ENCODE measurements at places on chromosomes 5 and 9.

GRCh38 chr5:152125661-152126205, 201.1 kb upstream of the GLRA1 start:
- DNase-seq: no peak

GRCh38 chr9:112086627-112087026, 88.5 kb downstream of the SUSD1 start:
- peak; percentile 61 for DNase-seq

GRCh38 chr5:93072831-93073459, 508.1 kb downstream of the NR2F1-AS1 start:
- DNase-seq: peak; percentile 58

- no peak for DNase-seq
Observed at GRCh38 chr9:106620866-106621265, 242.1 kb upstream of the ZNF462 start.

- no peak for DNase-seq
Observed at GRCh38 chr5:176627582-176627981, 2.8 kb downstream of the SNCB start.

DNA sequence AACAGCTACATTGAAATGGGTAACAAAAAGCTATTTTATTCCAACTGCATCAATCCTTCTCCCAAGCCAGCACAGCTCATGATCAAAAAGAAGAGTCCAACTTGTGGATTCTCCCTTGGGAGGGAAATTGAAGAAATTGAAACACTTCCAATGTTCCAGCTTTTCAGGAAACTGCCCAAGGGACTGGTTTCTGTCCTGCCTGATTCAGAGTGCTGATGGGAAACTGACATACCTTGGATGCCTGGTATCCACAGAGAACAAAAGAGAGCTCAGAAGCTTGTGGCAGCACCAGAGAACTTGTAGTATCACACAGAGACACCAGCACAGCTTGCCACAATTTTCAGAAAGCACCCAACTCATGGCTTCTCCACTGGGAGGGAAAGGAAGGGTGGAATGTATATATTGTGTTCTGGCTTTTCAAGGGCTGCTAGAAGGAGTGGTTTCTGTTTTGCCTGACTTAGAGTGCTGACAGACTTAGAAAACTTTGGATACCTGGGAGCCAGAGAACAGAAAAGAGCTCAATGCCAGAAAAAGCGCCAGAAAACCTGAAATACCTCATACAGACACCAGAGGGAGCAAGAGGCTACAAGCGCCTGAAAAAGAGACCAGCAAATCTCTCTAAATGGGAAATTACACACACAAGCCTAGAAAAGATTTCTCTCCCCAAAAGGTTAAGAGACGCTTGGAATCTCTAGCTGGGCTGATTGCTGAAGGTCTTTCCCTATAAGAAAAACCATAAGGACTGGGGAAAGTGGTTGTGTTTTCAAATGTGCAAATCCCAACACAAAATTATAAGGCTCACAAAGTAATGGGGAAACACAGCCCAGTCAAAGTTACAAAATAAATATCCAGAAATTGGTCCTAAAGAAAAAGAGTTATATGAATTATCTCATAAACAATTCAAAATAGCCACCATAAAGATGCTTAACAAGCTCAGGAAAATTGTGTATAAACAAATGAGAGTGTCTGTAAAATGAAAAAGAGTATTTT, 178.8 kb downstream of the SPOCK1 start:
- peak; percentile 87 for DNase-seq

GRCh38 chr5:90528601-90529193, 687 bp downstream of the LYSMD3 start:
- peak; percentile 32 for DNase-seq

DNA sequence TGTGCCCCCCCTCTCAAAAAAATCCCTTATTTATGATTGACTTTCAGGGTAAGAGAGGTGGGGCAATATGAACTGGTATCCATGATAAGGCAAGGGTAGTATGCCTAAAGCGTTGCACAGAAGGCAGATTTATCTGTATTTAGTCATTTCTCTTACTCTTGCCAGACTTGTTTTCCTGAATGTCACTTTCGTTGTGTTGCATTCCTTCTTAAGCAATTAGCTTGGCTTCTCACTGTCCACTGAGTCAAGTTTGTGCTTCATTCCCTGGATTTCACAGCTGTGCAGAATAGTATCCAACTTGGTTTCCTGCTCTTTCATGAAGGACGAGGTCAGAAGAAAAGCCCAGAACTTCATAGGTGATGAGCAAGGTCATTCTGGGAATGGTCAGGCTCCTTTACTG, 301.5 kb upstream of the ACTBL2 start:
- DNase-seq: no peak

DNA sequence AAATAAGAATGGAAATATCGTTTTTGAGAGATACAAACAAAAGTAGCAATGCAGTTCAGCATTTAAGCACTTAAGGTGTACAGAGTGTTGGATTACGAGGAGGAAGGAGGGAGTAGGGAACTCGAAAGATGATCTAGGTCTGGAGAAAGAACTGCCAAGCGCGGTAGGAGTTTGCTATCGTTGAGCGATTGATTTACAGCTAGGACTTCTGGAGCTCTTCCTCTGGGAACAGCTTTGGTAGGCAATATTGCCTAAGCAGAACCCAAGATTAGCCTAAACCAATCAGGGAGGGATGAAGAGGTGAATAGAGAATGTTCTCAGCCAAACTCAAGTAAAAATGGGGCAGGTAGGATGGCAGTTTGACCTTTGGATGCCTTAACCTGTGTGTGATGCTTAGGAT, 965 bp downstream of the CLTA start:
- DNase-seq: peak; percentile 15

DNA sequence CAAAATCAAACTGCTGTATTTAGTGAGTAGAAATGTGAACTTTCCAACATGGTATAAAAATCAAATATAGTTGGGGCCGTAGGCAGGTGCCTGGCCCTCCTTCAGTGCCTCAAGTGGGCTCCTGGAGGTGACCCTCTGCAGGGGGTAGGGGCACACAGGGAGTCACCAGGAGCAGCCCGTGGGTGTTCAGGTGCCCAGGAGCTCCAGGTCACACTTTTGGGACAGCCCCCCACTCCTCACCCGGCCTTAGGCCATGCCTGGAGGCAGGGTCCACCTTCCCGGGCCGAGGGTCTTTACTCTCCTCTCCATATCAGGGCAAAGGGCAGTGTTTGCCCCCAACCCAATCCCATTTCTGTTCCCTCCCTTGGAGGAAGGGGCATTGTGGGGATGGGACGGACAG, 108.0 kb upstream of the MTAP start:
- DNase-seq: no peak

GRCh38 chr5:69485471-69485870, 7.1 kb upstream of the OCLN start:
- DNase-seq: no peak

DNA sequence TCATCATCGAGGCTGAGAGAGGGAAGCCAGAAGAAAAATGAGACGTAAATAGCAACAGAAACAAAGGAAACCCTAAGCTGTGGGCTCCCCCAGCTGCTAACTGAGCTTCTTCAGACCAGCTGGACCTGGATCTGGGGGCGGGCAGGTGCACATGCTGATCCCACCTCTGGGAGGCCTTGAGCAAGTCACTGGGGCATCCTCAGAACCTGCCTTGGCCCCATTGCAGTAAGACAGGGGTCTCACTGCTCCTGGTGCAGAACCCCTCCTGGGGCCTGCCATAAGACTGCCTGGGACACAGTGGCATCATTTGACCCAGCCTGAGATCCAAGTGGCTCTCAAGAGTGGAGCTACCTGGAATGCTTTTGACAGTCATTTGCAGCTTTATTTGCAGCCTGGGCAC, 77.4 kb downstream of the PHF2 start:
- no peak for DNase-seq

DNA sequence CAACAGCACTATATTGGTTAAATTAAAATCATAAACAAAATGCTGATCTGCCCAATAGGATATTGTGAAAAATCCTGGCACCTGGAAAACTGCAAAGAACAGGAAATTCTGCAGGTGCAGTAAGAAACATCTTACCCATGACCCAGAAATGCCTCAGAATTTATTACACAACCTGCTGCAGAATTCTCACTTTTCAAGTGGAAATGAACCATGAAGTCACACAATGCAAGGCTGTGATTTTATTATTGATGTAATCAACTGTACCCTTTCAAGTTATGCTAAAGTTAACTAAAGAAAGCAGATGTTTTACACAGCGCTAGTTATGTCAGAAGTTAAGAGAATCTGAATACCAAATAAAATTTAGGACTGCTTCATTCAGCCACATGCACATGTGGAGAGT, 6.0 kb downstream of the STRBP start:
- no peak for DNase-seq

- DNase-seq: no peak
Observed at GRCh38 chr5:146697211-146697610, 181.2 kb upstream of the GPR151 start.

GRCh38 chr9:137452006-137452760, 7.0 kb downstream of the NSMF start:
- DNase-seq: no peak

GRCh38 chr5:172561151-172561550, 79.9 kb upstream of the NEURL1B start:
- peak; percentile 16 for DNase-seq

- DNase-seq: peak; percentile 49
Observed at GRCh38 chr5:54883374-54884194, 101.8 kb downstream of the ESM1 start.

- no peak for DNase-seq
Observed at GRCh38 chr5:71829206-71829605, 110.1 kb downstream of the CARTPT start.

DNA sequence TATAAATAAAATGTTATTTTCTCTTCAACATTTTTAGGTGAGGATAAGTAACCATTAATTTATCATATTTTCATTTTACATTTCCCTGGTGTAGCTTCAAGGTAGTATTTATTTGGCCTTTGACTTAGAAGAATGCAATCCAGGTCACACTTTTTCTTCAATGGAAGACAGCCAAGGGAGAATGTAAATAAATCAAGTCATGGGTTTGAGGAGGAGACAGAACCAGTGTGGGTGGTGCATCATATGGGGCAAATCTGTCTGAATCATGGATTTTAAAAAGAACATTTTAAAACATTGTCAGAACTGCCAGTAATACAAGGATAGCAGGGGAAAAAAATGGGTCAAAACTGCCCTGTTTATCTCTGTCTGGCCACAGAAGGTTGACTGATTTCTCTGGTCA, 229.5 kb downstream of the FAM114A2 start:
- DNase-seq: no peak

DNA sequence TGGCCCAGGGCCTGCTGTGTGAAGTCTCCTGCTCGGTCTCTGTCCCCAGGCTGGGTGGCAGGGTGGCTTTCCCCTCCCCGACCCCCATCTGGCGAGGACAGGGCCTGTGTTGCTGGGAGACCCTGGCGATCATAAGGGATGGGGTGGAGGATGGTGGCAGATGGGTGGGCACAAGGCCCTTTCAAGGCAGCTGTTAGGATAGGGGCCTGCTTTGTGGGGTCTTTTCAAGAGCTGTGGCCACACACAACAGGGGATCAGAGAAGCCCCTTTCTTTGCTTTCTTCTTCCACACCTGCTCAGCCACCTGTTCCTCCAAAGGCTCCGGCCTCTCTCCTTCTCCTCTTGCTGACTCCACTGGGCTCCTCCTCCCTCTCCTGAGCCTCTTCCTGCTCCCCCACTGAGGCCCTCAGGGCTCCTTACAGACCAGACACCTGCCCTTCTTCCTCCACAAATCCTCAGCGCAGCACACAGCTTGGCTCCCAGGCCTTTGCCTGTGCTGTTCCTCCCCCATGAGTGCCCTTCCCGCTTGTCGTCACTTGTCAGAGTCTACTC, 15.0 kb upstream of the NEURL1B start:
- no peak for DNase-seq

DNA sequence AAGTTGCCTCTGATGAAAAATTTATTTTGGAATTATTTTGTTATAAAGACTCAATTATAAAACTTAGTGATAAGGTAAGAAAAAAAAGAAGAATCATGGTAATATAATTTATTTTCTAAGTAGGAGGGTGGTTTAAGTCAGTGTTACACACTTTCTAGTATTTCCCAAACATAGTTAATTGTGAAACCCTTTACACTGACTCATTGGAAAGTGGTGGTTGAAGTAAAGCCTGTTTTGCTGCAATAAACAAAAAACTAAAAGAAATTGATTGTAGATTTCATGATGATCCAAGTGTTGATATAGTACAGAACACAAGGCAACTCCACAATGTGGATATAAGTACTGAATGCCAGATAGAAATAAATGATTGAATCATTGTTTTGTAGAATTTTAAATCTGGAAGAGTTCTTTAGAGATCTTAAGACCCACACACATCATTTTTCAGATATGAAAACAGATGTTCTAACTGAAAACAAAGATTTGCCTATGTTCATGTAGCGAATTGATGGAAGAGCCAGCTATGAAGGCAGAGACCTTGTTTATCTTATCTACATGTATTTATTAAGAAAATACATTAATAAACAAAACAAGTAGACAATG, 539.8 kb downstream of the PRELID2 start:
- DNase-seq: no peak

DNA sequence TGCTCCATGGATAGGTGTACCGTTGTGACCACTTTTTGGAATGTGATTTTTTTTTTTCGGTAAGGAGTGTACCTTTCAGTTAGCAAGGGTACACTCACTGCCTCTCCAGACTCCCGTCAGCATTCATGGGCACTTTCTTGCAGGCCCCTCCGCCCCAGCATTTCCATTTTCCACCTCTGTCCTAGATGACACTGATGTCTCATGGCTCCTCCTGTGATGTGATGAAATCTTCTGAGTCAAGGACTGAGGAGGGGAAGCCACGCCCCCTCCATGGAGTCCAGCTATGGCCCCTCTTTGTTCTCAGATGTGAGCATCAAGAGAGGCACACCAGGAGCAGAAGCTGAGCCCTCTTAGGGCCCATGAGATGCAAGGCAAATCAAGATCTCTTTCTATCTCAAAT, 61.8 kb downstream of the CTSL start:
- no peak for DNase-seq

- DNase-seq: no peak
Observed at GRCh38 chr5:124773315-124774311, 27.2 kb upstream of the ZNF608 start.

- DNase-seq: no peak
Observed at GRCh38 chr5:56490971-56491468, 257.9 kb upstream of the ANKRD55 start.

- peak; percentile 80 for DNase-seq
Observed at GRCh38 chr5:117414926-117415325, 840.3 kb upstream of the SEMA6A start.

DNA sequence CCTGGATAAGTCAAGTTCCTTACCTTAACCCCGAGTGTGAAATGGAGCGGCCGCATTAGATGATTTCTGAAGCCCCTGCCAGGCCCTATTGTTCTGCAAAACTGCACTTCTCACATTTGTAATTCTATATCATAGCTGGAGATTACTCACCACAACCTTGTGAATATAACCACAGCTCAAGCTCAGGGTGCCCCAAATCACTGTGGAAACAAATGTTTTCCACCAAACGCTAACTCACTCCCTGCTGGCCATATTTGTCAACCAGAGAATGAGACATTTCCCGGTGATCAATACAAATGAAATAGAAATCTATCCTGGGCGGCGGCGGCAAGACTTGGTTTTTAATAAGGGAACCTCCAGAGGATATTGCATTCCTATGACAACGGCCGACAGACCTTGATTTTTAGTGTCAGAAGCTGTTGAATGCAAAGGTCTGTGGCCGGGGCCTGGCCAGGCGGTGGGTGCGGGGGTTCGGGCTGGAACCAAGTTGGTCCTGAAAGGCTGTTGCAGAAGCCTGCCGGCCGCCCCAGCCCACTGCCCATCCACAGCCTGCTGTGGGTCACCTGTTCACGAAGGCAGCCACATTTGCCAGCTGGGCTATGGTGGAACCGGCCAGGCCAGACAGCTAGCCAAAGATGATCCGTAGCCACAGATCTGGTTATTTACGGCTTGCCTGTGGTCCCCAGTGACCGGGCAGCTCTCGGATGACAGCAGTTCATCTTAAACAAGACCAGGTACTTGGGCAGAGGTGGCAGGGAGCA, 93.9 kb upstream of the LMX1B start:
- no peak for DNase-seq

Measured in fibroblast of the aortic adventitia (primary cell).